ENCODE measurements at places on chromosomes 4 and X.

DNA sequence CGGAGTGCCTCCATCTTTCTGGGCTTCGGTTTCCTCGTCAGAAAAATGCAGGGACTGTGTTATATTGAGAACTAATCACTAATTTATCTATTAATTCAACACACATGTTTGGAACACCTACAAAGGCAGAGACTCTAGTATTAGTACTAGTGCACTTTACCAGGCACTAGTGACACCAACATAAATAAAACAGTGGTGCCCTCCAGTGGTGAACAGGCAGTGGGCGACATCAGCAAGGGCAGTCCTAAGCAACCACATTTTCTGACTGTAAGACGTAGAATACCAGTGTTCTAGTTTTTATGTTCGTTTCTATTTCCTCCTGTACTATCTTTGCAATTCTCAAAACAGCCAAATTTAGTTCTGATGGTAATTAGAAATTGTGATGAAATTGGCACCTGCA lies 69.1 kb upstream of the UCP1 start:
- H3K4me1 ChIP-seq: peaks cover 6% of the 10 kb centered on the region
- H3K36me3 ChIP-seq: no peaks in the 10 kb centered on the region
- no peaks in the 10 kb centered on the region for H3K27me3 ChIP-seq
- no peak overlapping the region for H3K27ac ChIP-seq
- H3K4me3 ChIP-seq: no peak overlapping the region

DNA sequence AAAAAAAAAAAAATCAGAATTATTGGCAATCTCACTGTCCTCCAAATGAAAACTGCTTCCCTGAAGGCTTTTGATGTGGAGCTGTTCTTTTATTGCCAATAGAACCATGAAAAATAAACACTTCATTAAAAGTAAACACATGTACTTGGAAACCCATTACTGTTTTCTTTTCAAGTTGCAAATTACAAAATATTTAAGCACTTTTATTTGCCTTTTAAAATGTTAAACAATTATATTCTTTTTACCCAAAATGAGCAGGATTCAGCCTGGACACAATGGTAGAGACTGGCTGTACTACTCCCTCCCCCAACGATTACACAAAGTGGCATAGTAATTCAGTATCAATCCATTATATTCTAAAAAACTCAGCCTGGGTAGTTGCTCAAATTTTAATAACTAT lies 60.9 kb downstream of the SH2D1A start:
- DNase-seq: no peak
- H3K36me3 ChIP-seq: no peaks in the 10 kb centered on the region
- no peak overlapping the region for H3K4me3 ChIP-seq
- H3K27me3 ChIP-seq: no peaks in the 10 kb centered on the region
- no peak overlapping the region for H3K27ac ChIP-seq

DNA sequence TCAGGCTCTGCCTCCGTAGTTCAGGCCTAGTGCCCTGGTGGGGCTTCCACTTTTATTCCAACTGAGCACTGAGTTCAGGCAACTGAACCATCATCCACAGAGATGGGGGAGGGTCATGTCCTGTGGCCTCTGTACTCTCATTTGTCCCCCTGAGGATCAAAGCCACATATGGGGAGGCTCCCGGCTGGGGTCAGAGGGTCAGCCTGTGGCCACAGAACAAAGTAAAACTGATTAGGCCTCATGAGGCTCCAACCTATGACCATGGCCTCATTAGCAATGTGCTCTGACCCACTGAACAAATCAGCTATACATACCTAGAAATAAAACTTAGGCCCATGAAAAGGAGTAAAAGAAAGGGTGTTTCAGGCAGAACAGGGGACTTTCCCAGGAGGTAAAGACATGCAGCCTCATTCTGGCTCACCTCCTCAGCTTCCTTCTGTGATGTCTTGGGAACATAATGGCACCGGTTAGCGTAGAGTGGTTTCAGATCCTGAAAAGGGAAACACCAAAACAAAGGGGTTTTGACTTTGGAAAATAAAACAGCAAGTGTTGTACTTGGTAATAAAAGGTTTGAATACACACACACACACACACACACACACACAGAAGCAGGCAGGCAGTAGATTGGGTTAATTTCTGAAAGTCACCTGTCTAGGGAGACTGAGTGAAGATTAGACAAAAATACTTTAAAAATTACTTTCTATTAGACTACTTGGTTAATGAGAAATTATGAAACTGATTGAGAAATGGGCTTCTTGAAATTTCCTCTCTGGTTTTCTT lies 24.3 kb downstream of the TMEM255A start:
- H3K27ac ChIP-seq: no peak overlapping the region
- DNase-seq: no peak
- H3K4me3 ChIP-seq: no peak overlapping the region
- H3K36me3 ChIP-seq: no peaks in the 10 kb centered on the region
- no peaks in the 10 kb centered on the region for H3K4me1 ChIP-seq

DNA sequence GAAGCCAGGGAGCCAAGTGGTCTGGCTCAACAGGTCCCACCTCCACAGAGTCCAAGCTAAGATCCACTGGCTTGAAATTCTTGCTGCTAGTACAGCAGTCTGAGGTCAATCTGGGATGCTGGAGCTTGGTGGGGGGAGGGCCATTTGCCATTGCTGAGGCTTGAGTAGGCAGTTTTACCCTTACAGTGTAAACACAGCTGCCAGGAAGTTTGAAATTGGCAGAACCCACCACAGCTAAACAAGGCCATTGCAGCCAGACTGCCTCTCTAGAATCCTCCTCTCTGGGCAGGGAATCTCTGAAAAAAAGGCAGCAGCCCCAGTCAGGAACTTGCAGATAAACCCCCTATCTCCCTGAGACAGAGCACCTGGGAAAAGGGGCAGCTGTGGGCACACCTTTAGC lies 84.9 kb downstream of the EDA2R start:
- no peak overlapping the region for H3K4me3 ChIP-seq
- no peak for DNase-seq
- H3K27ac ChIP-seq: no peak overlapping the region
- no peaks in the 10 kb centered on the region for H3K27me3 ChIP-seq
- no peaks in the 10 kb centered on the region for H3K36me3 ChIP-seq

DNA sequence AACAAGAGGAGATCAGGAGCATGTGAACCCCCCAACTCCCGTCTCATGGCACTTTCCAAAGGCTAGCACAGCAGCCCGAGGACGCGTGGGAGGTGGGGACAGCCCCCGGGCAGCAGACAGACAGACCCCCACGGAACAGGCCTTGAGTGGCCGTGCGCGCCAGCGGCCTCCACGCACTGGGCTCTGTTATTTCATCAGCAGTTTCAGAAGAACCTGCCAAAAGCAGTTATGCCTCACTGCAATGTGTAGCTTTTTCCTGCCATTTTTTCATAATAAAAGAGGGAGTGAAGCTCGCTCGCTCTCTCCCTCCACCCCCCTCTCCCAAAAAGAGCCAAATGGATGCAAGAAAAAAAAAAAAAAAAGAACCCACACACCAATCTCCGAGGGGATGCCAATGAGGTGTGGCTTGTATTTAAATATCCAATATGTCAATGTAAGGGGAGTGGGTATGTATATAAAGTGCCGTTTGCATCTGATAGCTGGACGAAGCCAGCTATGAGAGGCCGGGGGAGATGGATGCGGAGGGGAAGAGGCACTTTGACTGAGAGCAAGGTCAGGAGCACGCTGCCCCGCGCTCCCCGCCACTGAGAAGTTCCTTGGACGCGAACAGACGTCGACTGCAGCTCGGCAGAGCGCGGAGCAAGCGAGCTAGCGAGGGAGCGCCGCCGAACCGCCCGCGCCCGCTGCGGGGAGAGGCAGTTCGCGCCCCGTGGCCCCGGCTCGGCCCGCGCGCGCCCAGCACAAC lies at the start of gene FGF16:
Gene FGF16 (plus strand): TSS at position 482 of the 745 bp plus-strand sequence. CDS start 286 bp downstream, outside the sequence.
- H3K4me1 ChIP-seq: peaks cover 5% of the 10 kb centered on the region
- no peaks in the 10 kb centered on the region for H3K36me3 ChIP-seq

- no peak overlapping the region for H3K27ac ChIP-seq
- DNase-seq: no peak
- H3K36me3 ChIP-seq: peaks cover 12% of the 10 kb centered on the region
Observed at GRCh38 chr4:56026596-56026995, 77.9 kb downstream of the CEP135 start.

DNA sequence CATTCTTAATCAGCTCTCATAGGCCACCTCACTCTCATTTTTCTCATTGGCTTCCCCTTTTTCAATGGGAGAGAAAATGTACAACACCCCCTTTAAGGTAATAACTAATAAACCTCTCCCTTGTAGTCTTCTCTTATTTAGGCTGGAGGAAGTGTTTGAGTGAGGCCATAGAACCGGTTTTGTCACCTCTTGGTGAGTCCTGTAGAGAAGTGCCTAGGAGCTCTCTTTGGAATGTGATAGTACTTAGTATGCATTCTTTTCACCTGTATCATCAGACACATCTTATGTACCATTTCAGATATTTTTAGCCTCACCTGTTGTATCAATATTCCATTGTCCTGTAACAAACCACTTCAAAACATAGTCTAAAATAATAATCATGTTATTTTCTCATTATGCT lies 3.5 kb upstream of the TAB3 start:
- H3K27me3 ChIP-seq: no peaks in the 10 kb centered on the region
- no peak overlapping the region for H3K4me3 ChIP-seq
- peak; percentile 4 for DNase-seq
- H3K36me3 ChIP-seq: no peaks in the 10 kb centered on the region
- H3K4me1 ChIP-seq: no peaks in the 10 kb centered on the region

DNA sequence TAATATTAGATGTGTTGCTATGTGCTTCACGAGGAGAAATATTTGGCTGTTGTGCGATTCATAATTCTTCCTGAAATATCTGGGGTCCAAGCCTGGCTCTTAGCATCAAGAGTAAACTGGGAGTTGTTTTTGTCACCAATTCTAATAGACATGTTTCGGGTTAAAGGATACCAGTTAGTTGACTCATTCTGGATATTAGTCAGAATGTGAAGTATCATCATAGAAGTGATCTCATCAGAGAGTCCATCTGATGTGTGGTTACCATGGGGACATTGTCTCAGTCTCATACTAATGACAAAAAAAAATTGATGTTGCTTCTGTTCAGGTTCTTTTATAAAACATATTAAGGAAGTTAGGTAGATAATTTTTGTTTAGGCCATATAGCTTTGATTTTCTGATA lies 57.2 kb upstream of the MTMR1 start:
- no peak for DNase-seq
- H3K4me3 ChIP-seq: no peak overlapping the region
- no peak overlapping the region for H3K27ac ChIP-seq
- no peaks in the 10 kb centered on the region for H3K27me3 ChIP-seq

- no peaks in the 10 kb centered on the region for H3K36me3 ChIP-seq
- no peaks in the 10 kb centered on the region for H3K27me3 ChIP-seq
- DNase-seq: no peak
- H3K27ac ChIP-seq: no peak overlapping the region
- H3K4me1 ChIP-seq: peaks cover 48% of the 10 kb centered on the region
Observed at GRCh38 chr4:183140911-183141320, 41.9 kb downstream of the WWC2 start.

DNA sequence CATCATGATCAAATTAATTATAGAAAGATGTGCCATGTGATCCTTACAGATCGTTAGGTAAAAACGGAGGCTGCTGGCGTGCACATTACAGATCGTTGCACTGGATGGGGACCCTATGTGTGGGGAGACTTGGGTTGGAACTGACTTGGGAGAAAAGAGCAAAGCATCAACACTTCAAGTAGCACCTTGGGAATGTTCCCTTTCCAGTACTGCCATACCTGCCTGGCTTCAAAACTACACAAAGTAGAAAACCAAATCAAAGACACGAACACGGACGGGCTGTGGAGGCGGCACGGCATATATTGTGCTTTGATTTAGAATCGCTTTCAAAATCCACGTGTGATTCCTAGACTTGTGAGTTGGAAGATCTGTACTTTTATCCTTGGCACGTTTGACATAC lies 898 bp downstream of the CMC4 start:
- no peaks in the 10 kb centered on the region for H3K36me3 ChIP-seq
- peak; percentile 2 for DNase-seq
- no peaks in the 10 kb centered on the region for H3K4me1 ChIP-seq
- peak overlapping the region; percentile 86 for H3K27ac ChIP-seq
- H3K4me3 ChIP-seq: peak overlapping the region; percentile 79

- peak; percentile 11 for DNase-seq
- H3K27me3 ChIP-seq: no peaks in the 10 kb centered on the region
- peaks cover 30% of the 10 kb centered on the region for H3K4me1 ChIP-seq
- no peak overlapping the region for H3K4me3 ChIP-seq
- H3K36me3 ChIP-seq: no peaks in the 10 kb centered on the region
Observed at GRCh38 chr4:18698119-18698883, 676.7 kb upstream of the LCORL start.

DNA sequence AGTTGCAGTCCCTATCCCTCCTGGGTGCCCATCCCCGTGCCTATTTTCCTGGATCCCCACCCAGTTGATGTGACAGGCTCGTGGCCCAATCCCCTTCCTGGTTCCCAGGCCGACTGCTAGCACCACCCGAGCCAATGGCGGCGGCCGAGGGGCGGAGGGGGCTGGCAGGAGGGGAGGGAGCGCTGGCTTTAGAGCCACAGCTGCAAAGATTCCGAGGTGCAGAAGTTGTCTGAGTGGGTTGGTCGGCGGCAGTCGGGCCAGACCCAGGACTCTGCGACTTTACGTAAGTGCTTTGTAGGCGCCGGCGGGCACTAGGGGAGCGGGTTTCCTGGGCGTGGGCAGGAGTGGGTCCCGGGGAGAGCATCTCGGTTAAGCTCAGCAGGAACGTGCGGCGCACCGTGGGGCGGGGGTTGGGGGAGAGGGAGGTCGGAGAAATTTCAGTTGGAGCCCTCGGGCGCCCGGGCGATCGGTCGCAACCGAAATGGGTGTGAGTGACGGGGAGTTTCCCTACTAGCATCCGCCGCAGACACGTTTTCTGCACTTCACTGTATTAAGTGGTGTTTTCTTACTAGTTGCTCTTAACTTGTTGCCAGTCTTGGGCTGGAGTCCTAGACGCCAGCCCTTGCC lies at the start of gene PLS3:
Gene PLS3 (plus strand): TSS at position 197 of the 627 bp plus-strand sequence. CDS start 49,077 bp downstream, outside the sequence.
- peak; percentile 87 for DNase-seq
- no peaks in the 10 kb centered on the region for H3K36me3 ChIP-seq
- peak within 1 kb of the TSS; percentile 86 for H3K27ac ChIP-seq

- H3K27ac ChIP-seq: no peak overlapping the region
- no peaks in the 10 kb centered on the region for H3K36me3 ChIP-seq
- no peak overlapping the region for H3K4me3 ChIP-seq
- H3K27me3 ChIP-seq: no peaks in the 10 kb centered on the region
- H3K4me1 ChIP-seq: peaks cover 28% of the 10 kb centered on the region
Observed at GRCh38 chr4:52877036-52877435, 14.9 kb downstream of the RASL11B start.

- no peak overlapping the region for H3K27ac ChIP-seq
- DNase-seq: no peak
- H3K36me3 ChIP-seq: no peaks in the 10 kb centered on the region
- H3K4me1 ChIP-seq: peaks cover 6% of the 10 kb centered on the region
Observed at GRCh38 chrX:68462197-68462596, 28.9 kb upstream of the OPHN1 start.

DNA sequence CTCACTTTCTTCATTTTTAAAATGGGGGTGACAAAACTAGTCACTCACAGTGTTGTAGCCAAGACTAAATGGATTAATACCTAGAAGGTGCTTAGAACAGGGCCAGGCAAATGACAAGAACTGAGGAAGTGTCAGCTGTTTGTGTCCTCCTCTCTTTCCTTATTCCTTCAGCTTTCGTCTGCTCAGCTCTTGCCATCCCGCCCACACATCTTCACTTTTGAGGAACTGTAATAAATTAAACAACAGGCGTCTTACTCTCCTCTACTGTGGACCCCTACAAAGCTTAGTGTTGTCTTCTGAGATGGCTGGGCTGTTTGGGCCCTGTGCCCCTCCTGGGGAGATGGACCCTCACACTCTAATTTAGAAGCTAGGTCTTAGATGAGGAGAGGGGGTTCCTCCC lies 2.7 kb downstream of the HPSE start:
- H3K27ac ChIP-seq: no peak overlapping the region
- H3K36me3 ChIP-seq: no peaks in the 10 kb centered on the region
- H3K4me3 ChIP-seq: no peak overlapping the region
- DNase-seq: no peak
